ENCODE measurements at places on chromosomes 11 and 22.

- DNase-seq, result no peak
Observed at GRCh38 chr11:36349351-36350136, 53.5 kb downstream of the PRR5L start.

DNA sequence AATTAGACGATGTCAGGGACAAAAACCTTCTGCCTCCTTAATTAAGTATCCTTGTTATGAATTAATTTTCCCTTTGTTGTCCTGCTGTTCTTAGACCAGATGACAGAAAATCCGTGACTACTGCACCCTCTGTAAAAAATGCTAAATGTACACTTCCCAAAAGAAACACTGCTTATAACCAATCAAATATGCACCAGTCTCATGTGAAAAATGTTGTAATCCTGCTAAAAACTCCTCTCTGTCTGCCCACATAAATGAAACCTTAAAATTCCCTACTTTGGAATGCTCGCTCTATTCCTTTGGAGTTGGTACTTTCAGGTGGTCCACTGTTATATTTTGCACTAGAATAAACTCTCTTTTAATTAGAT lies 366.8 kb upstream of the CCDC179 start:
- DNase-seq, result no peak

GRCh38 chr11:74023276-74023675 lies 14.4 kb upstream of the UCP3 start:
- no peak for DNase-seq

- no peak for DNase-seq
Observed at GRCh38 chr11:34682825-34683224, 61.9 kb downstream of the EHF start.

DNA sequence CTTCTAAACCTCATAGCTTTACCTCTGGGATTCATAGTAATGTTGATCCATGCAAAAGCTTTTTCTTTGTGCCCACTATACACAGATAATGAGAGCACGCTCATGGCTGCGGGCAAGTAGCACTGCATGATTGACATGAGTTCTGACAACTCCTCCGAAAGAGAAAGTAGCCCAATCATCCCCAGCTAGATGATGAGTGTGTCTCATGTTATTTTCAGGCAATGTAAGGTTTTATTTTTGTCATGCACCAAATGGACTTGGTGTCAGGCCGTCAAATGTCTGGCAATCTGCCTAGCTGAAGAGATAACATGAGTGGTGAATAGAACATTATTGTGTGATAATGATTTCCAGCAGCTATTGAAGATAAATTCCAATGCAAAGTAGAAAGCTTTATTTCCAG lies 662.6 kb downstream of the NTM start:
- DNase-seq, result no peak

DNA sequence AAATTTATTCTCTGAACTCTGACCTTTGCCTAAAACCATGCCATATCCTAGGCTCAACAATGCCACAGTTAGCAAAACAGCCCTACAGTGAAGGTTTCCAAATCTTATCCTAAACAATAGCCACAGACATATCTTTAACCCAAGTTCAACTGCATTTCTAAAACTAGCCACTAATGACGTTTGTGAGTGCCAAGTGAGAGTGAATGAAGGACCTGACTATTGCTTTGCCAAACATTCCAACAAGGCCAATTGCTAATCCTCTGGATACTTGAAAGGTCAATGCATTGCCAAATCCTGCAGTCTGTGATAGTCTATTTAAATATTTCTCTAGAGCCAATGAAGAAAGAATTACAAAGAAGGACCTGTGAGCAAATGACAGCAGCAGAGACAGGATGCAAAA lies 2.5 kb upstream of the OR4C45 start:
- no peak for DNase-seq

DNA sequence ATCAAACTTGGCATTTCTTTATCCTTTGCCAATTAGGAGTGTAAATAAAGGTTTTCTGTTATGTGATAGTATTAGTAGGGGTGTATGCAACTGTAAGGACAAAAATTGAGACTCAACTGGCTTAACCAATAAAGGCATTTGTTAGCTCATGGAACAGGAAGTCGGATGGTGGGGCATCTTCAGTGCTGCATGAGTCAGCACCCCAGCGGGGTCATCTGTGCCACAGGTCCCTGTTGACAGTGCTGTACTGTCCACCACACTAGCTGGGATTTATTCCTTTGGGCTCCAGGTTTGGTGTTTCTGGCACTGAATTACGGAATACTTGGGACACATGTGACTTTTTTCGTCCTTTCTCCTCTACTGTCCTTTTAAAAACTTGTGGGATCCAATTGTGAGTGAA lies 86.0 kb downstream of the PPP6R3 start:
- DNase-seq, result no peak

GRCh38 chr11:129391360-129391759 lies 15.7 kb downstream of the BARX2 start:
- no peak for DNase-seq

DNA sequence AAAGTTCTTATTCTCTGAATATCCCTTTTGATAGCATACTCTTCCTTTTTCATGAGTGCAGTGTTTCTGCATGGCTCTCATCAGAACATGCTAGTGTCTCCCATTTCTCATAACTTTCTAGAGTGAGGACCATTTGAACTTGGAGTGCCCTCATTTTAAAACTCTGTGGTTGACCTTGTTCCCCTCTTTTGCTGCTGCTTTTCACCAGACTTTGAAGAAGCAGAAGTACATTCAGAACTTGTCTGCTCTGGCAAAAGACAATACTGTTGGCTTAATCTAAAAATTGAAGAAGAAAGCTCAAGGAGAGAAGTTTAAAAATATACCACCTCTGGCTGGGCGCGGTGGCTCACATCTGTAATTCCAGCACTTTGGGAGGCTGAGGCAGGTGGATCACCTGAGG lies 35.0 kb downstream of the PPARA start:
- no peak for DNase-seq

GRCh38 chr11:1559111-1559951 lies 12.7 kb downstream of the DUSP8 start:
- DNase-seq, result no peak

DNA sequence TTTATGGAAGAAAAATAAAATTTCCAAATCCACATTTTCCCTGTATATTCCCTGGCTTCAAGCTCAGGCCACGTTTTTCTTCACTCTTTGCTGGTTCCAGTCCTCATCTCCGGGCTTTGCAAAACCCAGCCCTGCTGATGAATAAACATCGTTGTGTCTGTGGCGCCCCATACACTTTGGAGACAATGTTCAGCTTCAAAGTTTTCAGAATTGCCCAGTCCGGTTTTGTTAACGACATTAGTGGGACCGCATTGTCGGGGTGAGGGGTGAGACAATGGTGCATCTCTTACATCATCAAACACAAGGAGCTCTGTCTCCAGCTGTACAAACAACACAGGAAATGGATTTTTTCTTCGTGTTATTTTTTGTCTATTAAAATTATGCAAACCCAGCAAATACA lies 53.4 kb upstream of the HTATIP2 start:
- DNase-seq, result no peak

DNA sequence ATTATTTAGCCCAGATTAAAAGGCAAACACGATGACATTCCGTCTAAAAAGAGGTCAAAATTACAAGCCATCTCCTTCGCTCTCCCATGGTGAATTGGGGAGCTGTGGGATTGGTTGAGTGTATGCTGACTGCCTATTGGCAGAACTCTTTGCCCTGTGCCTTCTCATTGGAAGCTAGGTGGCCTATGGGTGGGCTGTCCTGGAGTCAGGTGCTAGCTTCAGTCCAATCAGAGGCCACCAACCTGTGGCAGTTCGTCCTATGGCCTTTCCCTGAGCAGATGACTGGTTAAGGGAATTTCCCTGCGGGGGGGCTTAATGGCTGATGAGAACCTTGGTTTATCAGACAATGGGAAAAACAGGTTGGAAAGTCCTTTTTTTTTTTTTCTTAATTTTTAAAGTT lies 3.2 kb upstream of the MTMR3 start:
- DNase-seq, result peak; percentile 35

DNA sequence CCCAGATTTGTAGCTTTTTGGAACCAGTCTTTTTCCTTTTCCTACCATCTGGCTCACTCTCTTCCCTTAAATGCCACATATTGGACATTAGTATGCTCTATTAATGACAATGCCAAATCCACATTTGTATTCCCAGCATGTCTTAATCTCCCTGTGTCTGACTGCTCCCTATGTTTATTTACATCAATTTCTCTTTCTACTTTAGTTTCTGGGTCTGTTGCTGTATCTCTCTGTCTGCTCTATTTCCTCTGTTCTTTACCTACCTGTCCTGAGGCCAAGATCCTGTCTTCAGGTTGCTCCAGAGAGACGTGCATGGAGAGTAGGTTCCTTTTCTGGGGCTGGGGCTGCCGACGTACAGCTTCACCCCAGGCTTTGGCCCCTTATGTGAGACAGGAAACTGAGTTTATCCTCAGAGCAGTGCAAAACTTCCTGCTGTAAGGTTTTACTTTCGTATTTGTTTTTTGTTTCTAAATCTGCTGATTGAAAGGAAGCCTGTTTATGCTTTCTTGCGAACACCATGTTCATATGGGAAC lies 25.6 kb downstream of the OR2AG2 start:
- DNase-seq, result peak; percentile 42

GRCh38 chr11:36594316-36594989 lies at the start of gene IFTAP:
Gene IFTAP (plus strand): TSS chr11:36594502. CDS start chr11:36610104, 15,602 bp downstream.
- no peak for DNase-seq
